ENCODE measurements at places on chromosomes 12 and 14.

DNA sequence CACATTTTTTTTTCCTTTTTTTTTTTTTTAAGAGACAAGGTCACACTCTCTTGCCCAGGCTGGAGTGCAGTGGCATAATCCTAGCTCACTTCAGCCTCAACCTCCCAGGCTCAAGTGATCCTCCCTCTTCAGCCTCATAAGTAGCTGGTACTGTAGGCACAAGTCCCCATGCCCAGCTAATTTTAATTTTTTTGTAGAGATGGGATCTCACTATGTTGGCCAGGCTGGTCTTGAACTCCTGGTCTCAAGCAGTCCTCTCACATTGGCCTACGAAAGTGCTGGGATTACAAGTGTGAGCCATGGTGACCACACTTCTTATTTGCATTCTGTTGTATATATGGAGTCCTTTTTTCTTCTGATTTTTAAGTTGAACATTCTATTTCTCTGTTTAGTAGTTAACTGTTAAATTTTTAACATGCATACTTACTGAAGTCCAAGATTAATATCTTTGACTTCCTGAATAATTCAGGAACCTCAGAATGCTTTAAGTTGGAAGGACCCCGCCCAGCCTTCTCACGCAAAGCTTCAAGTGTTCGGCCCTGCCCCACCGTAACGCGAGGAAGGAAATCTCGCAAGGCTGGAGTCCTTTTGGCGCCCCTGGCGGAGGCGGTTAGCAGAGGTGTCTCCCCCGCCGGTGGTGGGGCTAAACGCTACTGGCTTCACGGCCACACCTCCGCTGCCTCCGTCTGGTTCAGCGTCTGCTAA, 21.6 kb downstream of the SPATS2 start:
- peak; percentile 43 for DNase-seq
- H3K27me3 ChIP-seq = no peaks in the 10 kb centered on the region
- no peaks in the 10 kb centered on the region for H3K36me3 ChIP-seq
- H3K4me3 ChIP-seq = peak overlapping the region; percentile 55
- peaks cover 10% of the 10 kb centered on the region for H3K4me1 ChIP-seq
- H3K27ac ChIP-seq = peak overlapping the region; percentile 64

- peaks cover 17% of the 10 kb centered on the region for H3K36me3 ChIP-seq
- H3K4me1 ChIP-seq = peaks cover 18% of the 10 kb centered on the region
- no peak overlapping the region for H3K4me3 ChIP-seq
- no peak overlapping the region for H3K27ac ChIP-seq
Measured at GRCh38 chr14:102206918-102207317, 67.2 kb downstream of the WDR20 start.

DNA sequence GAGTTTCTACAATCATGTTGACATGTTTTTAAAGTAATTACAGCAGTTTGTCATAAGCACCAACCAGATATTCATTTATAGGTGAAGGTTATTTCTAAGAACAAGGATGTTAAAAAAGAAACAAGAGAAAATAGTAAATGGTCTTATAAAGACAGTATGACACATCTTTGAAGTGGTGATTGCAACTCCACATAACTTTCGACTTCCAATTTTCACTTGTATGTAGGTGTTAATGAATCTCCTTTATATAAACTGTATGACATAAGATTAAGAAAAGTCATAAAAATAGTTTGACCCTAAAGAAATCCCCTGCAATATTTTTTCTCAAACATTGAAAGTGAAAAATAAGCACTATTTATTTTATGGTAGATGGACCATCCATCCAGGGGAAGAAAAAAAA, 144.8 kb upstream of the PTPRQ start:
- H3K4me1 ChIP-seq = no peaks in the 10 kb centered on the region
- no peak overlapping the region for H3K4me3 ChIP-seq
- no peak for DNase-seq
- H3K27me3 ChIP-seq = no peaks in the 10 kb centered on the region
- no peaks in the 10 kb centered on the region for H3K36me3 ChIP-seq

- peaks cover 22% of the 10 kb centered on the region for H3K4me1 ChIP-seq
- DNase-seq = peak; percentile 70
- no peaks in the 10 kb centered on the region for H3K36me3 ChIP-seq
- peak overlapping the region; percentile 91 for H3K4me3 ChIP-seq
- no peak overlapping the region for H3K27ac ChIP-seq
Measured at GRCh38 chr14:54902143-54902520, 494 bp downstream of the GCH1 start.

DNA sequence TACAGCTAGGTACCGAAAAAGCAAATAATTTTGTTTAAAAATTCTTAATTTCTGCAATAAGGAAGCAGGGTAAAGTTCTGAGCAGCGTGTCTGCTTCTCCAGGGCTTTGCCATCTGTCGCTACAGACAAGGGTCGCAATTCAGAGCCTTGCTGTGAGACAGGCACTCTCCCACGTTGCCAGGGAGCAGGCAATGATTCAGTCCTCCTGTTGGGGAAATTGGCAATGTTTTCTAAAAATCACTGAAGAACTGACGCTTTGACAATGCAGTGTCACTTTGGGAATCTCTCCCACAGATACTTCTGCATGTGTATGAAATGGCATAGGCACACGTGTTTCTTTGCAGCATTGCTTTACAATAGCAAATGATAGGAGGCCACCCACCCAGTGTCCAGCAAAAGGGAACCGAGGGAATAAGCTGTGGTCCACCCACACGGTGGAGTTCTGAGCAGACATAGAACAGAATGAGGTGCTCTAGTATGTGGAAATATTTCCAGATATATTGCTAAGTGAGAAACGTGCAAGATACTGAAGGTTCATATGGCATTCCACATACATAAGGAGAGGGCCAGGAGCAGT, 16.0 kb upstream of the HIP1R start:
- no peaks in the 10 kb centered on the region for H3K36me3 ChIP-seq
- no peak for DNase-seq
- H3K4me3 ChIP-seq = peak overlapping the region; percentile 11
- no peaks in the 10 kb centered on the region for H3K27me3 ChIP-seq
- H3K4me1 ChIP-seq = peaks cover 58% of the 10 kb centered on the region

Data from naive B cell (primary cell).